ENCODE measurements at places on chromosomes 16 and 17.
A peak's percentile ranks its signal among the peaks of the same experiment; 100 is the strongest.

DNA sequence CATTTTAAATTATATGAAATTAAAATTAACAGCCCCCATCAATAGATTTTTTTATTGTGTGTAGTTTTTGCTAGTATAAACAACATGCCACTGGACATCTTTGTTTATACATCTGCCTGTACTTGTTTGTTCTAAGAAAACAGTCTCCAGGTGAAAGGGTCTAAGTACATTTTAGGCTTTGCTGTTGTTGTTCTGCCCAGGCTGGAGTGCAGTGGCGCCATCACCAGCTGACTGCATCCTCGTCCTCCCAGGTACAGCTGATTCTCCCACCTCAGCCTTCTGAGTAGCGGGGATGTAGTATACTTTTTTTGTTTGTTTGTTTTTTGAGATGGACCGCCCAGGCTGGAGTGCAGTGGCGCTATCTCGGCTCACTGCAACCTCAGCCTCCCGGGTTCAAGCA lies 25.5 kb downstream of the C17orf58 start:
- DNase-seq = no peak

DNA sequence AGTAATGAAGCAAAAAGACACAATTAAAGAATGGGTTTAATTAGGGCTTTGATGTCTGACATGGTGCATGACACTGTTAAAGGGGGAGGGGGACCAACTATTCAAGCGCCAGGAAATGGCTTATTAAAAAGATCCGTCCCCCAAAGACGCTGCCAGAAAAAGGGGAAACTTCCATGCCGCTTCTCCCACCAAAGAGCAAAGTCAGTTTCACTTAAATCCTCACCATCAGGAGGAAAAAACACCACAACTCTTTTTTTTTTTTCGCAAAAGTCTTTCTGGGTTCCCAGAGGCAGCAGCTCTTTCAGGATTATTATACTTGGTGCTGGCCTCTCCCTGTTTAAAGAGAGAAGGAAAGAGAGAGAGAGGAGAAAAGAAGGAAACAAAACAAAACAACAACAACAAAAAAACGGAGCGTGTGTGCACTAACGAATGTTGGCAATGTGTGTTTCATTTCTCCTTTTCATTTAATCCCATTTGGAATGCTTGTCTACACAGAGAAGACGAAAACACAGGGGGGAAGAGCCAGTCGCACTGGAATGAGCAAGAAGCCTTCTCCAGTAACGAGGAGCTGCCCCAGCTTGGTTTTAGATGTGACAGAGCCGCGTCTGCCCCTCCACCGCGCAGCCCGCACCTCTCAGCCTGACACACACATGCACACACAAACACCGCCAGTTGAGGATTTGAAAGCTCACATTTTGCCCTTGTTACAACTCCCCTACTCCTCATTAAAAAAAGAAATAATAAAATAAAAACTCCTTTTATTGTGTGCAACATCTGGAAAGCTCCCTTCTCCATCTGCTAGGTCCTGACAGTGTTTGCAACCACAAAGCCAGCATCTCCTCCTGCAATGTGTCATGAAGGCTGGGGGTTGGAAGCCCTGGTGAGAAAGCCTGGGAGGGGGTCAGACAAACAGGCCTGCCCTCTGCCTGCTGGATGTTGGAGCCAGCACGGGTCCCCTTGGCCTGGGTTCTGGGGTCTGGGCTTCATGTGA lies 32.7 kb upstream of the AXIN2 start:
- no peak for DNase-seq

GRCh38 chr17:45857977-45858708 lies 13.5 kb downstream of the SPPL2C start:
- DNase-seq = no peak

DNA sequence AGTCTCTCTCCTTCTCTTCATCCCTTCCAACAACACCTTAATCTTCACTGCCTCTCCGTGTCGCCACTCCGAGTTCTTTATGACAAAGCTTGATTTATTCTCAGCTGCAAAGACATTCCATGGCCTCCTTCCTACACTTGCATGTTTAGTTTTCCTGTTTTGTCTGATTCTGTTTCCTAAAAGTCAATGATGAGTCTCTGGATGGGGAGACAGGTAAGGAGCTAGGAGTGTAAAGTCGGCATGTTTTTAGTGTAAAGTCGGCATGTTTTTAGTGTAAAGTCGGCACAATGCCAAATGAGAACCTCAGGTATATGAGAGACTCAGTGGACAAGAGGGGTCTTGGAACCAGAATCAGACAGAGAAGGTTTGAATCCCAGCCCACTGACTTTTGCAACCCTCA lies 362.3 kb upstream of the EEF2KMT start:
- DNase-seq = no peak

DNA sequence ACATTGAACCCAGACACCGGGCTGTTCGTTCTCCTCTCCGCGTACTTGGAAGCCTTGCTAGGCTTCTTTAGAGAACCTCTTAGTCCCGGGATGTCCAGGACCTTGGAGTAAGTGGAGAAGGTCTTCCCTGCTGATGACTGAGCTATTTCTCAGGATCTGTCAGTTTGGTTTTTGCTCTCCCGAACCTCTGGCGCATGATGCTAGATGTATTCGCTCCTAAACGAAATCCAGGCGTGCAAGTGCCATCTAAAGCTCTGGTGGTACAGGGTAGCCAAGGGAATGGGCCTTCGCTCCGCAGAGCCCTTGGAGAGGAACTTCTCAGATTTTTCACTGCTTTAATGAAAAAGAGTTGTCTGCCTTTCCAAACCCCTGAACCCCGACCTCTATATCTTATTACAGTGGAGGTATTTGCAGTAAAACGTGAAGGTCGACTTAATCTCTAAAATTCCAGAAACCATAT lies 547 bp downstream of the VMP1 start:
- DNase-seq = no peak

DNA sequence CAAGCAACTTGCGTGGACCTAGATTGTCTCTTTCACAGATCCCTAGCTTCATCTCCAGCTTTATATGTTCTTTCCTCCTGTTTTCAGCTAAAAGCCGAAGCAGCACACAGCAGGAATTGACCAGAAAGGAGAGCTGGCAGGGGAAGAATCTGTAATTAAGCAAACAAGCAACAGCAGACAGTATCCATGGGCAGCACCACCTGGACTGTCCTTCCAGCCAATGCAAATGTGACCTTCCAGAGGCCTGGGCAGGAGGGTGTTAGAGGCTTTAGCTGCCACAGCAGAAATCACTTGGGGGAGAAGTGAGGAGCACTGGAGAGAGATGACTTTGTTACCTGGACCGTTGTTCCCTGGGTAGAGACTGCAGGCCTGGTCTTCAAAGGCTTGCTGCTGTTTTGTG lies 427.6 kb upstream of the GOT2 start:
- no peak for DNase-seq

- no peak for DNase-seq
Measured at GRCh38 chr16:80792031-80792430, 12.4 kb downstream of the CDYL2 start.

- no peak for DNase-seq
Measured at GRCh38 chr17:82050761-82051641, 610 bp downstream of the RFNG start.

- peak; percentile 32 for DNase-seq
Measured at GRCh38 chr17:29219378-29220047, 27.1 kb upstream of the CRYBA1 start.

GRCh38 chr16:7025616-7026190 lies 306.9 kb upstream of the RBFOX1 start:
- DNase-seq = no peak

GRCh38 chr17:45256114-45256966 lies 5.6 kb downstream of the SPATA32 start:
- no peak for DNase-seq

DNA sequence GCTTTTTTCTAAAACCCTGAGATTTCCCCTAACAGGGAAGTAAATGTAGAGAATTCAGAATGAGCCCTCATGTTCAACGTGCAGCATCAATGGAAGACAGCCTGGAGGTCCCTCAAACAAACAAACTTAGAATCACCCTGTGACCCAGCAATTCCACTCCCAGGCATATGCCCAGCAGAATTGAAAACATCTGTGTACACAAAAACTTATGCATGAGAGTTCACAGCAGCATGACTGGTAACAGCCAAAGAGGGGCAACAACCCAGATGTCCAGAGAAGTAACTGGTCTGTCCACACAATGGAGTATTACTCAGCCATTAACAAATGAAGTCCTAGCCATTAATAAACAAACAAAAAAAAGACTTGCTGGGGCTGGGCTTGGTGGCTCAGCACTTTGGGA lies 252.7 kb downstream of the PARN start:
- DNase-seq = no peak

- DNase-seq = no peak
Measured at GRCh38 chr16:79339863-79340262, 260.7 kb downstream of the MAF start.

- no peak for DNase-seq
Measured at GRCh38 chr17:48732688-48733629, 4.4 kb upstream of the HOXB13 start.

- DNase-seq = peak; percentile 100
Measured at GRCh38 chr17:59155439-59156177, at the start of gene PRR11. Gene PRR11, plus strand, starts transcription at chr17:59155746. Its CDS starts 14,007 bp downstream, at chr17:59169753.

- no peak for DNase-seq
Measured at GRCh38 chr16:19283637-19284036, 1.9 kb upstream of the CLEC19A start.

DNA sequence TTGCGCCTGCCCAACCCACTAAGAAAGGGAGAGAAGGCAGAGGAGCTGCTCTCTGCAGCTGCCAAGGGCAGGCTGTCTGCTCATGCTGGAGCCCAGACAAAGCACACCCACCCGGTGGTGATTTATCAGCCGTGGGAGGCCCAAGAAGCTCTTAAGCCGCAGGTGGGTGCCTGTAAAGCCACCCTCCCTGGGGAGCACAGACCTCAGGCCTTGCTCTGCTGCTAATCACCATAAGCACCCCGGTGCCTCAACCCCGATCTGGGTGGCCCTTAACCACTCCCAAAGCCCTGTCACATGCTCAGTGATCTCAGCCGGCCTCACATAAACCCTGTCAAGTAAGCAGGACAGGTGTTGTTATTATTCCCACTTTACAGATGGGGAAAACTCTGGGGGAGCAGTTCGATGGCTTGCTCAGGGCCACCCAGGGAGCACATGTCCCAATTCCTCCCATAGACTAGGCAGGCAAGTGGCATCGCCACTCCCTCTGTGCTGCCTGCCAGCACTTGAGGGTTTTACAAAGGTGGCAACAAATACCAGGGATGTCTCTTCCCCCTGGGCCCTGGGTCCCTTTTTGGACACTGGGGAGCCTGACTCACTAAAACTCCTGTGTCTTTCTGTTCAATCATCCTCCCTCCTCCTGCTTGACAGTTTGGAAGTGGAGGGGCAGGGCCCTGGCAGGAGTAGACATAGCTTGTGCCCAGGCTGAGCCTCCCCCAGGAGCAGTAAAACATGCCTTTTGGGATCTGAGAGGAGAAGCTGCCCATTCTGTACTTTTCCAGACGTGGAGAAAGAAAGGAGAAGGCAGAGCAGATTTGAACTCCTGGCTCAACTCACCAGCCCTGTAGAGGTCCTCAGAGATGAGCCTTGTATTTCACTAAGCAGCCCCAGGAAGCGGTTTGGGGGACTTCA lies 299.3 kb downstream of the SOX9 start:
- DNase-seq = no peak

- no peak for DNase-seq
Measured at GRCh38 chr17:49967621-49968404, 1.2 kb upstream of the DLX4 start.

GRCh38 chr17:46179375-46179999 lies 13.7 kb downstream of the KANSL1 start:
- no peak for DNase-seq

GRCh38 chr17:3859940-3860339 lies 13.9 kb upstream of the NCBP3 start:
- DNase-seq = no peak

GRCh38 chr16:87418644-87419043 lies 26.5 kb downstream of the MAP1LC3B start:
- no peak for DNase-seq
